Naive thymus-derived CD8-positive, alpha-beta T cell (primary cell): ENCODE measurements at places on chromosomes 3 and 15. TPM values are rescaled to one million over a fixed set of nuclear protein-coding genes. Genes with fewer than 3 reads are reported as not detected.

CASR gene
- not detected for total RNA-seq

ADAM10 gene
- total RNA-seq, result 150 TPM

CCR3 gene
- not detected for total RNA-seq

ITIH3 gene
- total RNA-seq, result not detected

GAP43 gene
- total RNA-seq, result not detected

ANKRD63 gene
- total RNA-seq, result not detected

GRCh38 chr15:71131601-71132362 is 16.5 kb downstream of the THSD4 start:
- H3K4me1 ChIP-seq, result no peaks in the 10 kb centered on the region
- no peak for DNase-seq
- H3K27ac ChIP-seq, result no peak overlapping the region
- H3K36me3 ChIP-seq, result no peaks in the 10 kb centered on the region
- H3K4me3 ChIP-seq, result no peak overlapping the region

DNA sequence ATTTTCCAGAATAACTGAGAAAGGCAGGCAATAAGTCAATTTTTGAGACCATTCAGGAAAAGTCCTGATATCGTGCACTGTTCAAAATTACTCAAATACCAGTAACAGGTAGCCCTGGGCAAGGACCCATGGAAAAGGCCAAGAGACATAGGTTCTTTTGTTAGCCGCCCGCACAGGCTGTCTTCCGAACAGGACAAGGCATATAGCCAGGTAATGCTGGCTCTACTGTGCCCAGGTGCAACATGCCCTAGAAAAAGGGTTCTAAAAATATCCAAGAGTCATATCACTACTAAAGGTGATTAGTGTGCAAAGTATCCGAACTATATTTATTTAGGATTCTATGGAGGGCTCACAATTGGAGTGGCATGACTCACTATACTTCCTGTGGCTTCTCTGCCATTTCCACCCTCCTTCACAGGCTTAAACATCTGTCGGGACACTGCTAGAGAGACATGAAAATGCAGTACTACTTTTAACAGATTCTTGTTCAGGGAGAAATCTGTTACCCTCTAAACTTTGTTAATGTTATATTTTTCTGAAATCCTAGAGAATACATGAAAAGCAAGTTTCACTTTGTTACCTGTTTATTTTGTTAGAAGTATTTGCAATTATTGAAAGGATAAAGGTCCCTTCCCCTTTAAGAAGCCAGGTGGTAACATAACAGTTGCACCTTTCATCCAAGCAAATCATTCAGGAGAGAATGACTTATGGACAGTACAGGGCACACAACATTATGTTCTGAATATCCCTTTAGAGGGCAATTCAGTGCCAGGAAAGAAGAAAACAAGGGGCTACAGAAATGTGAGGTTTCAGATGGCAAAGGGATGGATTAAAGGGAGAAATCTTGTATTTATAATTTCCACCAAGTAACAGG is 293.3 kb upstream of the THBS1 start:
- DNase-seq, result no peak
- H3K4me3 ChIP-seq, result no peak overlapping the region
- H3K27ac ChIP-seq, result no peak overlapping the region
- H3K27me3 ChIP-seq, result peaks cover 21% of the 10 kb centered on the region
- peaks cover 6% of the 10 kb centered on the region for H3K36me3 ChIP-seq

DNA sequence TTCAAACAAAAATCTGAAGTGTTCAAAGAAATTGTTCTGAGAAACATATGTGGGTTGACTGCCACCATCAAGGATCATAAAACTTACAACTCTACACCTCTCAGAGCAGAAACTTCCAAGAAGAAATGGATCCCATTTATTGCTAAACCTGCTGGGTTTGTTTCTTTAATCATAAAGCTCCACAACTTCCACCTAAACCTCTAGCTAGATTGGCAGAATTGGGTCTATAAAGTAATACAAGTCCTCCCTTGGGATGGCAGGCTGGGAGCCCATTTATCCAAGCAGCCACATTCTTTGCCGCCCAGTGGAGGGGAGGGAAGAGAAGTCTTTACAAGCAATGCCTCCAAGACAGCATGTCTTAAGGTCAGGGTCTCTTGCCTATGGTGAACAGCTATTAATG is 40.5 kb upstream of the CMTM8 start:
- no peak for DNase-seq
- no peaks in the 10 kb centered on the region for H3K4me1 ChIP-seq

GRCh38 chr15:101499863-101500713 is 10.6 kb upstream of the PCSK6 start:
- peak overlapping the region; percentile 9 for H3K27ac ChIP-seq
- H3K4me1 ChIP-seq, result peaks cover 33% of the 10 kb centered on the region
- H3K36me3 ChIP-seq, result no peaks in the 10 kb centered on the region

GRCh38 chr3:143753456-143753855 is 94.8 kb downstream of the SLC9A9 start:
- no peak for DNase-seq
- peak overlapping the region; percentile 94 for H3K27ac ChIP-seq
- H3K4me1 ChIP-seq, result peaks cover 40% of the 10 kb centered on the region
- H3K27me3 ChIP-seq, result no peaks in the 10 kb centered on the region
